Hindlimb muscle (tissue), 1 donor: ENCODE measurements at places on chromosomes 6 and 20. TPM values are rescaled to one million over a fixed set of nuclear protein-coding genes. Genes with fewer than 3 reads are reported as not detected.

The CALHM4 gene
- not detected for polyA plus RNA-seq

The OPN5 gene
- polyA plus RNA-seq: 0.32 TPM

The CDH4 gene
- polyA plus RNA-seq: 1.0 TPM

The C4A gene
- 55.9 TPM for polyA plus RNA-seq

The VSX1 gene
- not detected for polyA plus RNA-seq

The ARMH2 gene
- not detected for polyA plus RNA-seq

The PRICKLE4 gene
- 2.0 TPM for polyA plus RNA-seq

The PRSS16 gene
- polyA plus RNA-seq: not detected

The LRFN2 gene
- 0.08 TPM for polyA plus RNA-seq

The FGD2 gene
- 5.7 TPM for polyA plus RNA-seq

The FAM209B gene
- polyA plus RNA-seq: not detected

The SOD2 gene
- polyA plus RNA-seq: 95.9 TPM
